ENCODE measurements at places on chromosomes 16 and 17.

DNA sequence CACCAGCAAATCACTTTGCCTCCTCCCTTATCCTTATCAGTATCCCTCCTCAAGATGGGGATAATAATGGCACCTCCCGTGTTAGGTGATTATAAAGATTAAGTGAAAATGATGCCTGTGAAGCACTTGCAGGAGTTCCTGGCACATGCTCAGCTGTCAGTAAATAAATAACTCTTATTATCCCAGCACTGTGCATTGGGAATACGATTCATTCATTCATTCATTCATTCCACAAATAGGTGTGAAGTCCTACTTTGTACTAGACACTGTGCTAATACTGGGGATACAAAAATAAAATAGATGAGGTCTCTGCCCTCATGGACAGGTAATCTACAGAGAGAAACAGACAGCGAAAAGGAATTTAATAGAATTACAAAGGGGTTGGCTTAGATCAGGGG is 2.0 kb downstream of the XYLT2 start:
- no peak for DNase-seq

- no peak for DNase-seq
Observed at GRCh38 chr16:860891-861290, 60.4 kb upstream of the GNG13 start.

DNA sequence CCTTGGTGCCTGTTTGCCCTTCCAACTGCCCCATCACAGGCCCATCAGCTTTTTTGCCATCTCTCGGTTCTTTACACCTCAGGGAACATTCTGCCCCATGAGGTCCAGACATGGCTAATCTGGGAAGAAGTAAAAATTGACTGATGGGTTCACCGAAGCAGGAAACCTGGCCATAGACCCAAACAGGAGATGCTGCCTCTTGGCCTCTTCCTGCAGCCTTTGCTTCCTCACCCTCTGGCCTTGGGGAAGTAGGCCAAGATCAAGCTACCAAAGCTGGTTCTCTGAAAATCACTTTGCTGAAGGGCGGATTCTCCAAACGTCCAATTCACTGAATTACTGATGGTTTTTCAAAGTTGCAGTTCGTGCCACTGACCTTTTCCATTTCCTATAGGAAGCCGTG is 56.1 kb downstream of the ARSG start:
- DNase-seq = peak; percentile 25

- no peak for DNase-seq
Observed at GRCh38 chr16:11698271-11698689, 30.0 kb downstream of the SNN start.

DNA sequence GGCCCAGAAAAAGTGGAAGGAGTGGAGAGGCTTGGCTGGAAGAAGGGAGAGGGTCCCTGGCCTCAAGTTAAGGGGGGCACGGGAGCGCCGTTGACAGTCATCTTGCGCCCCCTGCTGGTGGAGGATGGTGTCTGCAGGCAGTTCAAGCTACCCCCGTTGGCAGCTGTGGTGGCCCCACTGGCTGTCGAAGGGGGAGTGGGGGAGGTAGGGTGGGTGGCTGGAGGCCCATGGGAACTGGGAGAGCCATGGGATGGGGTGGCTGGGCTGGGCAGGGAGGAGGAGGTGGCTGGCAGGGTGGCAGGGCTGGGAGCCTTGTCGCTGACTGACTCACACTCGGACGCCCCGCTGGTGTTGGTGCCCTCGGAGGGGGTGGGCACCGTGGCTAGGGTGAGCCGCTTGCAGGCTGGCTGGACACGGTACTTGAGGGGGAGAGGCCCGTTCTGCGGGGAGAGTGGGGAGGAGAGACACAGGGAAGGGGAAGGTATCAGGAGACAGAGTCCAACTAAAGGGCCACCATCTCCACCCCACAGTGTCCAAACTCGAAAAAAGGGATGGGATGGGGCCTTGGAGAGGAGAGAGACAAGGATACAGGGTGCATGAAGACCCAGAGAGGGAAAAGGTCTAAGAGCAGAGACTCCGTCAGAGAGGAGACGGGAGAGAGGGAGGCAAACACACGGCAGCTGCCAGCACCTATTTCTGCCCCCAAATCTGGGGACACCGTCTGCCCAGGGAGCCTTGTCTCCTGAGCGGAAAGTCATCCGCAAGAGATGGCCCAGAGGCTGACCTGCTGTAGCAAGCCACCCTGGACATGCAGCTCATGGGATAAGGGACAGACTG is 5.2 kb downstream of the CISD3 start:
- DNase-seq = no peak

DNA sequence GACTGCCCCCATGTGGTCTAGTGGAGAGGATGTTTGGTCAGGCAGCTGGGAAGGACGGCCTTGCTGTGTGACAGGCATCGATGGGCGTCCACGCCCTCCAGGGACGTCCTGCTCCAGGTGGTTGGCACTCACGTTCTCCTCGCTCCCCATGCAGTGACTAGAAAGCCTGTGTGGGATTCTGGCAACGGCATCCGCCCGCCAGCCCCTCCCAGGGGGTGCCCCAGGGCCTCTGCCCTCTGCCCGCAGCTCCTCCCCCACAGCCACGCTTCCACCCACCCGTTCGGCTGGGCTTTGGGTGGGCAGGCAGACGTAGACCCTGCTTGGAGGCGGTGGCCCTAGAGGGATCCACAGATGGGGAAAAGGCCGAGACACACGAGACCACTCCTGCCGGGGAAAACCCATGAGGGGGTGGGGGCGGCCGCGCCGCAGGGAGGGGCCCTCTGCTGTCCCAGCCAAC is 4.7 kb upstream of the IL17C start:
- peak; percentile 48 for DNase-seq

- no peak for DNase-seq
Observed at GRCh38 chr17:79720705-79721292, 9.9 kb upstream of the ENPP7 start.

All from AML-193 (cell line).